ENCODE measurements at places on chromosomes 16 and 17.

DNA sequence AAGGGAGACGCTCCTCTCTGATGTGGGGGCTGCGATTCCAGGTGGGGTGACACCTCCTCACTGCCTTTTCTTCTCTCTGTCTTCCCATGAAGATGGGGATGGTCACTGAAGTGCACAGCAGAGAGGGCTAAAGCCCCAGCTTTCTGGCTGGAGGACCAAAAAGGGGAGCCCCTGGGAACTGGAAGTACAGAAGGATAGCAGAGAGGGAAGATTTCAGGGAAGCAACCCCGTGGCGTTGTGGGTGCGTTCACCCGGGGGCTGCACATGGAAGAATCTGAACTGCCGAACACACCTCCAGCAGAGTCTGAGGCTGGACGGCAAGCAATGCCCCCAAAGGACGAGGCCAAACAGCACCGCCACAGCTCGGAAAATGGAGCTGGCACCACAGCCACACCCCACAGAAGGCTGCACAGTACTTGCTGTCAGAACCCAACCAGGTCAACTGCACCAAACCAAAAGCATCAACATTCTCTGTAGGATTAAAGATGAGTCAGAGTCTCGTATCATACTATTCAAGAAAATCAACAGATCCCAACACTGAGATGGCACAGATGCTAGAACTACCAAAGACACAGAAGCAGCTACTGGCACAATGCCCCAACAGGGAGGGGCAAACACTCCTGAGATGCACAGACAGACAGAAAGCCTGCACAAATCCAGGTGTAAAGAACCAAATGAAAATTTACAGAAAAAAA, 49.9 kb downstream of the MAP1LC3B start:
- DNase-seq: no peak

- DNase-seq: no peak
These were observed 6.0 kb upstream of the KCNH6 start for GRCh38 chr17:63516910-63517824.

- no peak for DNase-seq
These were observed 12.0 kb downstream of the ACSF3 start for GRCh38 chr16:89105599-89106151.

DNA sequence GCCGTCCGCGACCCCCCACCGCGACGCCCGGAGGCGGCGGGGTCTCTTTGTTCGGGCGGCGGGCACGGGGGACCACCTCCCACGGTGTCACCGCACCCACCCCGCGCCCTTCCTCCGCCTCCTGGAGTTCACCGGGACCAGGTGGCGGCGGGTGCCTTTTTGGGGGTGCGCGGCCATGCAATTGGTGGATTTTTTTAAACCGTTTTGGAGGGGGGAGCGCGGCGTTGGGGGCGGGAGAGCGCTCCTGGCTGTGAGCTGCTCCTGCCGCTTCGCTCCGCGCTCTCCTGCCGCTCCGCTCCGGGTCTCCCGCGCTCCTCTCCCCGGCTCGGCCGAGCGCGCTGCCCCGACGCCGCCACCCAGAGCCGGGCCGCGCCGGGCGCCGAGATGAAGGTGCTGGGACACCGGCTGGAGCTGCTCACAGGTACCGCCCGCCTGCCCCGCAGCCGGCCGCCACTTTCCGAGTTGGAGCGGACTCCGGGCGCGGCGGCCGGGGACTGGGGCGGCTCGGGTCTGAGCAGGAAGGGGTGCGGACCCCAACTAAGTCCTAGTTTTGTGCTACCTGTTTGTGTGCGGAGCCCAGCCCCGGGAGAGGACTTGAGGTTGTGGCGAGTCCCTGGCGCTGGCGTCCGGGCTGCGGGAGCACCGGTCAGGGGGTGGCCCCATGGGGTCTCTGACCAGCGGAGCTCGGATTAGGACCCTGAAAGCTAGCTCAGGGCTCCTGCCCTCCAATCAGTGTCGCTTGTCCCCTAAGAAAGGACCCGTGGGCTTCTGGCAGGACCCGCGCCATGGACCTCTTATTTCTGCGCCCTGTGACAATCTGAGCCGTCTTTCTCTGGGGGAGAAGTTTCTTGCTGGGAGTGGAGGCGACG, 35.7 kb upstream of the NDRG4 start:
- no peak for DNase-seq

- no peak for DNase-seq
These were observed 239 bp downstream of the PIEZO1 start for GRCh38 chr16:88784856-88785105.

DNA sequence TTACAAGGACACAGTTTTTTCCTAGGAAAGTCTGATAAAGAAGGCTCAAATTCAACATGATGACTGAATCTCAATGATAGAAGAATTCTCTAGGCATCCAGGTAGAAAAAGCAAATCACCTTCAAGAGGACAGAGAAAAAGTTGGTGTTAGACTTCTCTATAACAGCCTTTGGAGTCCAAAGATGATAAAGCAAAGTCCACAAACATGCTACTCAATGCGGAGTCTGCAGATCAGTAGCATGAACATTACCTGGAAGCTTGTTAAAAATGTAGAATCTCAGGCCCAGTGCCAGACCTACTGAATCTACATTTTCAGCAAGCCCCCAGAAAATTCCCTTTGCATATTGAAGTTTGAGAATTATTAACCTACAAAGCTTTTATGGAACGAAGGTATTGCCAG, 41.4 kb upstream of the MAP2K6 start:
- DNase-seq: no peak

DNA sequence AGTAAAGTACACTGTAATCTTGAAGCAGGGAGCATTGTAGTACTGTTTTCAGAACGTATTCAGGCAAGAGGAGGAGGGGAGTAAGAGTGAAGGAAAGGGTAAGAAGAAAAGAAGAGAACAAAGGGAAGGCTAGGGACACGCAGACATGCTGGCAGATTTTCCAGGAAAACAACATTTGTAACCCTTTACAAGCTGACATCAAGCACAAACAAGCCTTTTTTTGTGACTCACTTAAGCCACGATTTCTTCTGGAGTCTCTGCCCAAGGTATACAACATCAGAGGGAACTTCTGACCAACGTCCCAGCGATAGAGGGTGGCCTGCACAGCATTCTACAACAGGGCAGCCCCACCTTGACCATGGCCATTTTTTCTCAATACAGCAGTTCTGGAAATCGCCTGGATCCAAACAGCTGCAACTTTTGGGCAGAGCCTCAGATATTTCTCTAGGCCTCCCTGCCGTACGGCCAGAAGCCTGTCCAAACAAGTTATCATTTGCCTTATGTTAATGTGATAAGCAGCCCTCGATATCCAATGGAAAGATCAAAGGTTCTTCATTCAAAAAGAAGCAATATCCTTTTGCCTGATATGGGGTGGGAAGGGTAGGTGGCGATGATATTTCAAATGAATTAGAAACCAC, 247.3 kb downstream of the ZFHX3 start:
- no peak for DNase-seq

Measured in KBM-7 (cell line).